ENCODE measurements at places on chromosomes 5 and 9. TPM values are rescaled to one million over a fixed set of nuclear protein-coding genes. Genes with fewer than 3 reads are reported as not detected.

Gene ACER2
- total RNA-seq: 3.5 TPM

Gene SMAD5
- total RNA-seq: 35.6 TPM

Gene AIF1L
- 1.3 TPM for total RNA-seq

Gene RALGPS1
- 2.6 TPM for total RNA-seq

Gene ANKRD18A
- total RNA-seq: not detected

Gene GCNT4
- total RNA-seq: 2.7 TPM

Gene CCL27
- 0.47 TPM for total RNA-seq

Data from smooth muscle cell of the coronary artery (primary cell).